Cerebellum (tissue), 4 donors: ENCODE measurements at places on chromosomes 6 and 20. TPM values are rescaled to one million over a fixed set of nuclear protein-coding genes. Genes with fewer than 3 reads are reported as not detected.

Gene OPN5
- total RNA-seq: not detected

GRCh38 chr6:79842376-79843040 lies 104.8 kb downstream of the ELOVL4 start:
- DNase-seq: no peak

GRCh38 chr6:31498748-31499147 lies 803 bp downstream of the MICB start:
- peak; percentile 8 for DNase-seq

- no peak for DNase-seq
Measured at GRCh38 chr6:90891355-90891754, 304.5 kb upstream of the MAP3K7 start.

DNA sequence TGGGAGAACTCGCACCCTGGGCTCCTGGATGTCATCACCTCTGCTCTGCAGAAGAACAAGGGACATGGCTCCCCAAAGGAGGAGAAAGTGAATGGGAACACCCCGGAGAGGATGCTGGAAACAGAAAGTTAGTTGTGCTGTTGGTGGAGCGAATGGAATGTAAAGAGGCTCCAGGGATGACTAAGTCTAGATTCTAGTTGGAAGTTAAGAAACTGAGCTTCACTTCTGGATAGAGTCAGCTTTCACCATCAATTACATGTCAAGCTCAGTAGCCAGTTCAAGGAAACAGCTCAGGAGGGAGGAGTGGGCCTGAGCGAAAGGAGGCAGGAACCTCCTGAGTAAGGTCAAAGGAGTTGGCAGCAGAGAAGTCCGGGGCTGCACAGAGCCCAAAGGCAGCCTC lies 132.1 kb upstream of the ARID1B start:
- DNase-seq: no peak
